Hematopoietic multipotent progenitor cell treated with erythropoietin and hydrocortisone succinate and interleukin-3 and kit ligand, for 4 days (in vitro differentiated cells): ENCODE measurements at places on chromosomes 4 and X.

- DNase-seq: no peak
These were observed 58.7 kb downstream of the UGT2B10 start for GRCh38 chr4:68874507-68874906.

GRCh38 chr4:110008540-110008939 is 95.9 kb downstream of the EGF start:
- DNase-seq: no peak

- DNase-seq: no peak
These were observed 46.1 kb downstream of the SMAD1 start for GRCh38 chr4:145527773-145528172.

GRCh38 chrX:95505721-95506120 is 1178.9 kb upstream of the DIAPH2 start:
- DNase-seq: no peak

GRCh38 chr4:177446586-177446985 is 4.3 kb upstream of the AGA start:
- DNase-seq: no peak

DNA sequence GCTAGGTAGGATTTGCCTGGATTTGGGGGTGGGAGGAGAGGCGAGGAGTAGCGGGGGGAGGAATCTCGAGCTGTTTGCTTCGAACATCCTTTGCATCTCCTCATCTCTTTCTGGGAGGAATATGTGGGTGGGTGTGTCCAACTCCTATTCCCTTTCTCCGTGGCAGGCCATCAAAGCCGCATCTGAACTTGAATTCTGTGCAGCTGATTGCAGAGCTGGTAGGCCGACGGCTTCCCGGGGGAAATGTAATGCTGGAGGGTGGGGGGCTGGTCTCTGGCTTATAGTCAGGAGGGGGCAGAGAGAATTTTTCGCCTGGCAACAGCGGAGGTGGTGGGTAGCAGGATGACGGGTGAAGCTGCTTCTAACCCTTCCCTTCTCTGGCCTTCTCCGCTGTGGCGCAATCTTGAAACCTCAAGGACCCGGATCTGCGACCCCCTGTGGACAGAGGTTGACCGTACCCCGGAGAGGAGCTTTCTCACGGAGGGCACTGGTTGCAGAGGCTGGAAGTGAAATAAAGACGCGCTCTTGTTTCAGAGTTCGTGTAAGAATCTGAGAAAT is 628 bp downstream of the ZCCHC12 start:
- peak; percentile 41 for DNase-seq

DNA sequence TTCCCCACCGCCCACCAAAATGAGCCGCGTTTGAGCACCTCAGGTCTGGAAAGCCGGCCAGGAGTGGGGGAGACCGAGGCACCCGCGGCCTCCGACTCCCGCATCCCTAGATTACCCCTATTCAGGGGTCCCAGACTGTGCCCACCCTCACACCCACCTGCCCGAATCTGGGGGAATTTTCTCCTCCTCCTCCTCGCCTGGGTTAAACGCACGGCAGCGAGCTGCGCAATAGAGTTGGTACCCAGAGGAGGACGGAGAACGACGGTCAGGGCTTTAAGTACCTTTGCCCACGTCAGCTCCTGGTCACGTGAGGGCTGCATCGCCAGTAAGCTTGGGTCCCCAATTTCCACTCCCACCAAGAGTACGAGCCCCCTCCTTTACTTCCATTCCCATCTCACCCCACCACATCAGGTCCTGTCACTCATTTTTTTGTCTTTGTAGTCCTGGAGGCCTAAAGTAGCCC is at the start of gene ARMCX2:
Gene ARMCX2, minus strand, starts transcription at position 250 of the 463 bp plus-strand sequence. CDS start 2,262 bp downstream, outside the sequence.
- no peak for DNase-seq

- peak; percentile 68 for DNase-seq
These were observed 13.1 kb upstream of the EOLA1 start for GRCh38 chrX:149527705-149528104.

GRCh38 chrX:40103565-40104323 is 6.0 kb upstream of the BCOR start:
- DNase-seq: peak; percentile 52

DNA sequence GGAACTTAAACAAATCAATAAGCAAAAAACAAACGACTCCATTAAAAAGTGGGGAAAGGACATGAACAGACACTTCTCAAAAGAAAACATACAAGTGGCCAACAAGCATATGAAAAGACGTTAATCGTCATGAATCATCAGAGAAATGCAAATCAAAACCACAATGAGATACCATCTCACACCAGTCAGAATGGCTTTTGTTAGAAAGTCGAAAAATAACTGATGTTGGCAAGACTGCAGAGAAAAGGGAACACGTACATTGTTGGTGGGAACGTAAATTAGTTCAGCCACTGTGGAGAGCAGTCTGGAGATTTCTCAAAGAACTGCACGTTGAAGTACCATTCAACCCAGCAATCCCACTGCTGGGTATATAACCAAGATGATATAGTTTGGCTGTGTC is 23.7 kb downstream of the NEUROG2 start:
- DNase-seq: no peak

DNA sequence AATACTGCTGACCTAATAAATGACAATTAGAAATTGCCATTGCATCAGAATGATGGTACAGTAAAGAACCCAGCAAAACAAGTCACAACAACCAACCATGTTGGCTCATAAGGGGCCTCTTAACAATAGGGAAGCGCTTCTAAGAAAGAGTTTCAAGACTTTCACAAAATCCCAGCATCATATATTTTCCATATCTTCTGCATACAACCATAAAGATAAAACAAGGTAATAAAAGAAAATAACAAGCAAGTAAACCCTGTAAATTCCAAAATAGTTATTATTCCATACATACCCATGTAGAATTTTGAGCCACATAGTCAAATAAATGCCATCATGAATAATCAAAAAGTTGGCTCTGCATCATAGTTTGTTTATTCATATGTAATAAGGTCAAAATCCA is 8.2 kb downstream of the SLC10A7 start:
- no peak for DNase-seq

DNA sequence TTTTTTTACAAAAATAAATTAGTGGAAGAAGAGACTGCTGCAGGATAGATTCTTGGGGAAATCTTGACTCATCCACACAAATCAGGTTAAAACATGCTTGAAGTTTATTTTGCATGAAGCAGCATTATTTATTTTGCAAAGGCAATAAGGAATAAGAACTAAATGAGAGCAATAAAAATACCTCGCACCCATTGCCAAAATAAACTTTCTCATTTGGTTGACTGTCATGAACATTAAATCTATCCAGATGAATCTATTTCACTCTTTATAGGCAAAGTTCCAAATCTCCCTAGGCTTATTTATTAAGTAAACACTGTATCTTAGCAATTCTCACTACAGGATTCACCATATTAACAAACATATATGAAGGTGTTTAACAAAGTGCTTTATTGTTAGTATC is 58.9 kb downstream of the HOPX start:
- no peak for DNase-seq

DNA sequence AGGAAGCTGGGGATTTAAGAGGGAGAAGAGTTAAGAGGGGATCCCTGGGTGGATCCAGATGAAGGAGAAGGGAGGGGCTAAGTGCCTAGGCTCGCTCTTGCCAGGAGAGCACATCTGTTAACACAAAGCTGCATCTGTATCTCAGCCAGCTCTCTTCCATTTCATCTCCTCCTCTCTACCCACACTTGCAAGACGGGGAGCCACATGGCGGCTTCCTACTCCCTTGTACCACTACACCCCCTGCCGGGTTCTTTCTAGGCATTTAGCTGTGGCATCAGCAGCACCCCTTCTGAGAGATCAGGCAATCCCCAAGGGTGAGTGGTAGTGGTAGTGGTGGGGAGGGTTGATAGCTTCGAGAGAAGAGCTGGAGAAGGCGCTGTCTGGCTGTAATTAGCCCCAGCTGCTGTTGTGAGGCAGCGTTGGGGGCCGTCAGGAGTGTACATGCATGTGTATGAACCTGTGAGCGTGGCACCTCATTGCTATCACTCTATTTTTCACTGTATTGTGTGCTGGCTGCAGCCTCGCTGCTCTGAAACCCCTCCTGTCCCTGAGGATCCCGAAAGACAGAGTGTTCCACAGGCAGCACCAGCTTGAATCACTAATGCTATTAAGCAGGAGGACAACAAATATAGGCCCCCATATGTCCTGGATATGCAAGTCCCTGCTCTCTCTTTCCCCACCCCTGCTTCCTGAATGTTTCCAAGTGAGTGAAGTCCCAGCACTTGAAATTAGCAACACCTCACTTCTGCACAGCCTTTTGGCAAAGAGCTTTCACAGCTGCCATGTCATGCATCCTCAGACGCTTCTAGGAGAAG is 73.7 kb downstream of the RTL9 start:
- DNase-seq: no peak

DNA sequence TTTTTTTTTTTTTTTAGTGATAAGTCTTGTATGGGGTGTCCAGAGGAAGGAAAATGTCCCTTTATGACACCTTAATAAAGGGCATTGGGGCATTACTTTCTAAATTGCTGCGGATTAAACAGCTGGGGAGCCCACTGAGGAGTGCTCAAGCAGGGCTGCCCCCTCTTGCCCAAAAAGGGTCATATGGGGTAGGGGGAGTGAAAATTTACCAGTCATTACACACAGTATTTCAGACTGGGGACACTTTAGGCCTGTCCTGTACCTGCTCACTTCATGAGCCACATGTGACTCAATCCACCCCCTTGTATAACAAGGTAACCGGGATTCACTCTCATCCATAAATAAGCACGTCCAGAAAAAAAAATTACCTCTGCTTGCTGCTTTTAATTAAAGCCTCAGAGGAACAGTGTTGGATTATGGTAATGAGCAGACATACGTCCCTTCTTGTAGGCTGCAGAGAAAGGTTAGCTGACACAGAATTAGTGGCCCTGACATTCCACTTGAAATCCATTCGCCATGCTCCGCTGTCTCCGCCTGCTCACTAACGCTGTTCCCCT is 1.8 kb downstream of the PRDM8 start:
- DNase-seq: no peak

DNA sequence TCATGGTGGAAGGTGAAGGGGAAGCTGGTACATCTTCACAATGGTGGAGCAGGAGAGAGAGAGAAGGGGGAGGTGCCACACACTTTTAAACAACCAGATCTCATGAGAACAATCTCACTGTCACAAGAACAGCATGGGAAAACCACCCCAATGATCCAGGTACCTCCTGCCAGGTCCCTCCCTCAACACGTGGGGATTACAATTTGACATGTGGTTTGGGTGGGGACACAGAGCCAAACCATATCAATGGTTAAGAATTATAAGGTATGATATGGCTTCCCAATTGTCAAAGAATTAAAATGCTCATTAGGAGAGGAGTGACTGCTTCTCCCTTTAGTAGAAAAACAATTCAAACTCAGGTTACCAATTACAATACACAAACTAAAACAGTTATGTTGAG is 143.3 kb downstream of the PDLIM5 start:
- DNase-seq: no peak

- no peak for DNase-seq
These were observed 20.6 kb downstream of the CLIC2 start for GRCh38 chrX:155313766-155314165.
